Panc1 (cell line): ENCODE measurements at places on chromosomes 3 and 15. TPM values are rescaled to one million over a fixed set of nuclear protein-coding genes. Genes with fewer than 3 reads are reported as not detected.

The GNAT1 gene
- not detected for total RNA-seq

The GOLGA8K gene
- 1.5 TPM for total RNA-seq

The ATP13A5 gene
- not detected for total RNA-seq

The AVEN gene
- 18.4 TPM for total RNA-seq

GRCh38 chr15:74982183-74982582 is 13.2 kb upstream of the SCAMP5 start:
- no peak for DNase-seq

GRCh38 chr15:73724212-73724611 is 28.9 kb downstream of the INSYN1 start:
- no peak for DNase-seq
